IMR-90 (cell line): ENCODE measurements at places on chromosomes 5 and 9. TPM values are rescaled to one million over a fixed set of nuclear protein-coding genes. Genes with fewer than 3 reads are reported as not detected.

Gene IL9
- not detected in 2 replicates for polyA plus RNA-seq

DNA sequence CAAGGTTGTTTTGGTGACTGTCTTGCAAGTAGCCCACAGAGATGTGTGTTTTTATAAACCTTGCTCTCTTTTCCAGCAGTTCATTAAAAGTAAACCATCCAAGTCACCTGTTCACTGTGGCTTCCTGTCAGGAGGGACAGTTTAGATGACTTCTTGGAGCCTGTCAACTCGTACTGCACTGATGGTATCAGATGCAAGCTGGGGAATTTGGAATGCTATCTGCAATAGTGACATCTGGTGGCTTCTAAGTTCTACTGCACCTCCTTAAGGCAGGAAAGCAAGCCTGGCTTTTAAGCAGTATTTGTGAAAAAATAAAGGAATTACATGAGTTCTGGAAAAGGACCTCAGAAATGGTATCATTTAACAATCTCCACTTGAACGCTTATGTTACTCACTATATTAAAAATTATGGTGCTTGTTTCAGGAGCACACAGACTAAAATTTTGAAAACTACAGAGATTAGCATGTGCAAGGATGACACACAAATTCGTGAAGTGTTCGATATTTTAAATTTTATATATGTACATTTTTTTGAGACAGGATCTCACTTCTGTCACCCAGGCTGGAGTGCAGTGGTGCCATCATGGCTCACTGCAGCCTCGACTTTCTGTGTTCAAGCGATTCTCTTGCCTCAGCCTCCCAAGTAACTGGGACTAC is 164.0 kb downstream of the TTC39B start:
- peak; percentile 70 for DNase-seq
- H3K27me3 ChIP-seq, result peaks cover 17% of the 10 kb centered on the region
- H3K4me3 ChIP-seq, result no peak overlapping the region
- H3K4me1 ChIP-seq, result no peaks in the 10 kb centered on the region
- no peaks in the 10 kb centered on the region for H3K36me3 ChIP-seq

Gene PAPPA
- 8.3 and 8.6 TPM in 2 replicates for polyA plus RNA-seq

DNA sequence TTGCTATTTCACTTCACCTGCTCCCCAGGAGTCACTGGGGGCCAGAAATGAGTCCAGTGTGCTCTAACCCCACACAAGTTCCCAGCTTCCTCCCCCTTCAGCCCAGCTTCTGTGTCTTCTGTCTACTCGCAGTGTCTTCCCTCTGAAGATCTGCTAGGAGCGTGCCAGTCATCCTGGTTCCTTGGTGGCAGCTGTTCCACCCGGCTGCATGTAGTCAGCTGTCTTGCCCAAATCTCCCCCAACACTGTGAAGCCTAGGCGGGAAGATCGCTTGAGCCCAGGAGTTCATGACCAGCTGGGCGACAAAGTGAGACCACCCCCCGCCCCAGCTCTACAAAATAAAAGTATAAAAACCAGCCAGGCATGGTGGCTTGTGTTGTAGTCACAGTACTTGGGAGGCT is 154.0 kb downstream of the GDNF start:
- no peak overlapping the region for H3K4me3 ChIP-seq
- no peak for DNase-seq
- no peaks in the 10 kb centered on the region for H3K27me3 ChIP-seq
- no peak overlapping the region for H3K27ac ChIP-seq

DNA sequence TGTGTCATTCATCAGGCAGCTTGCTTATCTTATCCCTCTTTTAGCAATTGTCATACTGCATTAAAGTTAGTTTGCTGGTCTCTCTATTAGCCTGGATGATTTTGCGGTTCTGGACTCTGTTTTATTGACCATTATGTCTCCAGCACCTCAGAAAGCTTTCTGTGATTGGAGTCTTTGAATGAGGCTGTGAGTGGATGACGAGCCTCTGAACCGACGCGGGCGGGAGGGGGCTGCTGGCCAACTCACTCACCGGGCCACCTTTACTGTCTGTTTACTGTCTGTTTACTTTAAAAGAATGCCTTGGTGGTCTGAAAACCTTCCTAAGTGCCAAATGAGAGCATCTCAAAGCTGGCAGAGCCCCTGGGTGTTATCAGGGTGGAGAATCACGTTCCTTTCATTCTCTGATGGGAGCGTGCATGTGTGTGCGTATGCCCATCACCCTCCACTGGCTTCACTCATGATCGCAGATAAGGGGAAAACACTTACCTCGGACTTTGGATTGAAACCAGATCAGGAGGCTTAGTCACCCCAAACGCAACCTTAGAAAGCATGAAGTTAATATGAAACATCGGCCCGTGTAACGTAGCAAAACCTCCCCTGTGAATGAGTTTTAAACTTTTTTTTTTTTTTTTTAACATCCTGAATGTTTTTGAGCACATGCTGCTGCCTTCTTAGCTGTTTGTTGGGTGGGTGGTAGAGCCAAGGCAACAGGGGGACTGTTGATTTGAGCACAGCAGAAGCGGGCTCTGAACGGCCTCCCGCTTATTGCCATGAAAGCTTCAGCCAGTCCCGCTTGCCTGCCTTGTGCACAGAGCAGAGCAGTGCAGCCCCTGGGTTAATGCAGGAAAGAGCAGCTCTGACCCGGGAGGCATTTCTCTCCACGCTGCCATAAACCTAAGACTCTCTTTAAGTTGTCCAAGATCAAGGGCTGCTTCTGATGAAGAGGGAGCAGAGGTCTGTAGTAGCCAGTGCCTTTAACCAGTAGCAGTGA is 173.6 kb downstream of the GADD45G start:
- no peaks in the 10 kb centered on the region for H3K4me1 ChIP-seq
- no peaks in the 10 kb centered on the region for H3K27me3 ChIP-seq
- H3K4me3 ChIP-seq, result no peak overlapping the region

DNA sequence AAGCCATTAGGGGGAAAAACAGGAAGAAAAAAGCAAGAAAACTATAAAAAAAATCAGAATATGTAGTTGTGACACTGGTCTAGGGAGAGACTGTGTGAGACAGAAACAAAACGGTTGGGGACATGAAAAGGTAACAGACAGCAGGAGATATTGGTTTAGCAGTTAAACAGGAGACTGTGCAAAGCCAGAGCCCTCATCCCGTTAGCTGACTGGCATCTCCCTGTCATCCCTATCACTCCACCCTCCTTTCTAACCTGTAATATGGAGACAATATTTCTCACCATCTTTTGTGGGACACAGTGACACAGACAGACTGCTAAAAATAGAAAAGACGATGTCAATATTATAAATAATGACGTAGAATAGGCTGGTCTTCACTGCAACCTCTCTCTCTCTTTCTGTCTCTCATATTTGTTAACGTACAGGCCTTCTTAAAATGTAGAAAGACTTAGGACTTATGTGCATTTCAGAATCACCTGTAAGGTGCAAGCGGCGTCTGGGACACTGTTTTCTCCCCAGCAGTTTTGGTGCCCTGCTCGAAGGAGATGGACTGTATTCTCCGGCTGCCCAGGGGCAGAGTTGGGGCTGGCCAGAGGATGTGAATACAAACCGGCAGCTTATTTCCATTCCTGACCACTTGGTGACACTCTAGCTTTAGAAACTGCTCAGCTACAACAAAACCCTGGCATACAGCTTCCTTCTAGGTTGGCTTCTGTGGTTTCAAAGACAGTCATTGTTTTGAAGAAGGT is 190.6 kb downstream of the MAT2B start:
- H3K27ac ChIP-seq, result no peak overlapping the region
- no peaks in the 10 kb centered on the region for H3K27me3 ChIP-seq
- no peaks in the 10 kb centered on the region; the same call in 1 of the 2 replicates for H3K4me1 ChIP-seq
- H3K36me3 ChIP-seq, result no peaks in the 10 kb centered on the region
- DNase-seq, result peak; percentile 89
- H3K4me3 ChIP-seq, result no peak overlapping the region

- H3K4me1 ChIP-seq, result no peaks in the 10 kb centered on the region
- no peaks in the 10 kb centered on the region for H3K36me3 ChIP-seq
- H3K27ac ChIP-seq, result no peak overlapping the region
- H3K27me3 ChIP-seq, result no peaks in the 10 kb centered on the region
- DNase-seq, result no peak
These were observed 1509.7 kb downstream of the MAT2B start for GRCh38 chr5:165015126-165015525.

DNA sequence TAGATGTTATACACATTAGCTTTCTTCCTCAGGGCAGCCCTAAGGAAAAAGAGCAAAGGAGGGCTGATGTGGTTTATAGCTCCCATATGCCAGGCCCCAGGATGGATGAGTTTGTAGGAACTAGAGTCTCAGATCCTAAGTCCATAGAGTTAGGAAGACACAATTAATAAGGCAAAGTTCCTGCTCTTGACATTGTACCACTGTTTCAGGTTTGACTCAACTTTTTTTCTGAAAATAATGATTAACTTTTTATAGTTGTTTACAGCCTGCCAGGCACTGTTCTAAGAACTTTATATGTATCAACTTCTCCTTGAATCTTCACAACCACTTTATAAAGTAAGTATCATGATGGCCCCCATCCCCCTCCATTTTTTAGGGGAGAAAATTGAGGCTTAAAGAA is 339.5 kb downstream of the PDE4D start:
- no peak for DNase-seq
- H3K27ac ChIP-seq, result no peak overlapping the region
- H3K27me3 ChIP-seq, result no peaks in the 10 kb centered on the region
- no peak overlapping the region for H3K4me3 ChIP-seq

GRCh38 chr9:127221695-127222094 is 42.9 kb upstream of the GARNL3 start:
- H3K4me1 ChIP-seq, result no peaks in the 10 kb centered on the region
- no peak overlapping the region for H3K27ac ChIP-seq
- H3K27me3 ChIP-seq, result peaks cover 31% of the 10 kb centered on the region
- H3K4me3 ChIP-seq, result no peak overlapping the region

Gene ZNF658
- polyA plus RNA-seq, result 1.0 and 1.1 TPM in 2 replicates

DNA sequence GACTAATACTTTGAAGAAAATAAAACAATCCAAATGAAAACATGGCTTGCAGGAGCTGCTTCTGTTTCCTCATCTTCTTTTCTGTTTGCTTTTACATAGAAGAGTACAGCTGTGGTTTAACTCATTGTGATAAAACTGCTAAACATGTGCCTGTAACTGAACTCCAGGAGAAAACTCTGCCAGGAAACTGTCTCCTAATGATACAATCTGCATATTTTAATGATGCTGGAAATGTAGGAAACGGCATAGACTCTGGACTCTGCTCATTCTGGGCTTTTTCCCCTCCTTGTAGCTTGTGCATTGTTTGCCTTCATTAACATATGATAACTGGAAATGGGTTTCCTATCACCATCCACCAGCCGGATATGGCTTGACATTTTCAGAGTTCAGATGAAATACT is 813.3 kb upstream of the WWC1 start:
- H3K27me3 ChIP-seq, result no peaks in the 10 kb centered on the region
- no peak overlapping the region for H3K27ac ChIP-seq
- no peak overlapping the region for H3K4me3 ChIP-seq
- DNase-seq, result no peak
- H3K36me3 ChIP-seq, result no peaks in the 10 kb centered on the region

- no peak overlapping the region for H3K27ac ChIP-seq
- no peaks in the 10 kb centered on the region for H3K36me3 ChIP-seq
- no peaks in the 10 kb centered on the region for H3K4me1 ChIP-seq
- no peak overlapping the region for H3K4me3 ChIP-seq
These were observed 1236.6 kb downstream of the MAT2B start for GRCh38 chr5:164742025-164742424.

GRCh38 chr5:59460368-59461153 is 433.0 kb downstream of the PDE4D start:
- H3K27me3 ChIP-seq, result peaks cover 2% of the 10 kb centered on the region; the same call in 1 of the 2 replicates
- no peak for DNase-seq
- H3K36me3 ChIP-seq, result no peaks in the 10 kb centered on the region
- no peak overlapping the region for H3K4me3 ChIP-seq
- no peaks in the 10 kb centered on the region for H3K4me1 ChIP-seq

Gene ARL14EPL
- not detected in 2 replicates for polyA plus RNA-seq

DNA sequence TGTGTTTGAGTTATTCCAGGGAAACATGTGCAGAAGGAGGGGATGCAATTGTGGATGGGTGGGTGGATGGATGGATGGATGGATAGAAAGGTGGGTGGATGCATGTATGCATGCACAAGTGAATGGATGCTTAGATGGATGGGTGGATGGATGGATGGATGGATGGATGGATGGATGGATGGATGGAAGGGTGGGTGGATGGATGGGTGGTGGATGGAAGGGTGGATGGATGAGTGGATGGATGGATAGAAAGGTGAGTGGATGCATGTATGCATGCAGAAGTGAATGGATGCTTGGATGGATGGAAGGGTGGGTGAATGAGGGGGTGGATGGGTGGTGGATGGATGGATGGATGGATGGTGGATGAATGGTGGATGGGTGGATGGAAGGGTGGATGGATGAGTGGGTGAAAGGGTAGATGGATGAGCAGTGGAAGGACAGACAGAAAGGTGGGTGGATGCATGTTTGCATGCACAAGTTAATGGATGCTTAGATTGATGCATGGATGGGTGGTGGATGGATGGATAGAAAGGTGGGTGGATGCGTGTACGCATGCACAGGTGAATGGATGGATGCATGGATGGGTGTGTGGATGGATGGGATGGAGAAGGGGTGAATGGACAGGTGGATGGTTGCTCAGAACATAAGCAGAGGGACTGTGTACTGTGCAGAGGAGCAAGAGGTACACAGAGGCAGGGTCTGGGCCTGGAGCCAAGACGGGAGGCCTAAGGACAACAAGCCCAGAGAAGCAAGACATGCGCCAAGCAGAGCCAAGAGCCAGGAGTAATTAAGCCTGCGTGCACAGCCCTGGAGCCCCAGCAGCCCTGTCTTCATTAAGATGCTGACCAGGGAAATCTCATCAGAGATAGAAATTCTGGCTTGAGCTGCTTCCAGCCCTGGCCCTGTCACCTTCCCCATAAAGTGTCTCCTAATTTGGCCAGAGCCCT is 84.6 kb upstream of the PPP1R26 start:
- no peaks in the 10 kb centered on the region for H3K27me3 ChIP-seq
- no peak overlapping the region for H3K4me3 ChIP-seq
- no peaks in the 10 kb centered on the region for H3K4me1 ChIP-seq
- H3K36me3 ChIP-seq, result no peaks in the 10 kb centered on the region

Gene VCAN
- polyA plus RNA-seq, result 45.3 and 47.5 TPM in 2 replicates

- no peaks in the 10 kb centered on the region for H3K36me3 ChIP-seq
- DNase-seq, result no peak
- no peak overlapping the region for H3K27ac ChIP-seq
- peaks cover 2% of the 10 kb centered on the region; the same call in 1 of the 2 replicates for H3K4me1 ChIP-seq
These were observed 330.6 kb downstream of the NR2F1-AS1 start for GRCh38 chr5:93250424-93250823.
